ENCODE measurements at places on chromosomes 12 and 14. TPM values are rescaled to one million over a fixed set of nuclear protein-coding genes. Genes with fewer than 3 reads are reported as not detected.

Gene ERP27
- not detected for total RNA-seq

Gene LUM
- total RNA-seq = 304 TPM

Gene FAM90A1
- total RNA-seq = under 0.01 TPM

Gene WASHC3
- total RNA-seq = 78.7 TPM

Gene DHRS7
- total RNA-seq = 80.4 TPM

Gene KRT2
- total RNA-seq = not detected

Gene KRT78
- not detected for total RNA-seq

Gene FZD10
- total RNA-seq = not detected

Gene GRIP1
- total RNA-seq = not detected

Gene DAO
- not detected for total RNA-seq

Gene SLC5A8
- total RNA-seq = not detected

Gene SLC10A1
- total RNA-seq = not detected

Gene SERPINA10
- not detected for total RNA-seq

Gene IL31
- total RNA-seq = not detected

Gene SLC7A8
- total RNA-seq = 6.9 TPM

Gene PRPH
- total RNA-seq = not detected

Gene KSR2
- not detected for total RNA-seq

Gene RNF212B
- total RNA-seq = not detected

Gene ARL1
- total RNA-seq = 84.5 TPM

Gene TMEM260
- total RNA-seq = 6.3 TPM

Gene ARHGAP9
- 0.18 TPM for total RNA-seq

Gene ASCL1
- total RNA-seq = not detected

Gene CLEC4A
- not detected for total RNA-seq

Gene AQP2
- total RNA-seq = not detected

Gene NT5DC3
- total RNA-seq = 8.5 TPM

Gene GLT1D1
- total RNA-seq = not detected

Gene NAB2
- total RNA-seq = 62.0 TPM

Gene AGAP2
- under 0.01 TPM for total RNA-seq

Gene TAS2R14
- total RNA-seq = 1.4 TPM

Gene LRRK2
- 2.3 TPM for total RNA-seq

Gene AICDA
- total RNA-seq = not detected

Gene BCL11B
- under 0.01 TPM for total RNA-seq

Gene JDP2
- total RNA-seq = 93.1 TPM

Gene NAV3
- 29.4 TPM for total RNA-seq

Gene VEZT
- 54.5 TPM for total RNA-seq

Gene SMIM41
- not detected for total RNA-seq

Gene GNB3
- total RNA-seq = 1.8 TPM

Gene ACOT6
- total RNA-seq = not detected

Gene FGF6
- total RNA-seq = not detected

Gene SMOC1
- 0.89 TPM for total RNA-seq

Gene CIDEB
- 2.3 TPM for total RNA-seq

Gene ANAPC7
- total RNA-seq = 32.9 TPM

Gene GZMB
- not detected for total RNA-seq

Gene SMCO2
- total RNA-seq = not detected

Gene HSPB8
- 18.7 TPM for total RNA-seq

Gene TTC9
- not detected for total RNA-seq

Gene SPRYD4
- total RNA-seq = 1.8 TPM

Gene ESPL1
- total RNA-seq = 7.2 TPM

Gene ADAM21
- 0.86 TPM for total RNA-seq

Gene TMEM229B
- 0.58 TPM for total RNA-seq

Gene CD4
- under 0.01 TPM for total RNA-seq

Gene WNT5B
- total RNA-seq = 62.4 TPM

Gene GPX2
- not detected for total RNA-seq

Gene ANKLE2
- 51.3 TPM for total RNA-seq

Measured in myometrial cell (primary cell).